Endothelial cell of umbilical vein (primary cell): ENCODE measurements at places on chromosomes 12 and 14.
A peak's percentile ranks its signal among the peaks of the same experiment; 100 is the strongest.

DNA sequence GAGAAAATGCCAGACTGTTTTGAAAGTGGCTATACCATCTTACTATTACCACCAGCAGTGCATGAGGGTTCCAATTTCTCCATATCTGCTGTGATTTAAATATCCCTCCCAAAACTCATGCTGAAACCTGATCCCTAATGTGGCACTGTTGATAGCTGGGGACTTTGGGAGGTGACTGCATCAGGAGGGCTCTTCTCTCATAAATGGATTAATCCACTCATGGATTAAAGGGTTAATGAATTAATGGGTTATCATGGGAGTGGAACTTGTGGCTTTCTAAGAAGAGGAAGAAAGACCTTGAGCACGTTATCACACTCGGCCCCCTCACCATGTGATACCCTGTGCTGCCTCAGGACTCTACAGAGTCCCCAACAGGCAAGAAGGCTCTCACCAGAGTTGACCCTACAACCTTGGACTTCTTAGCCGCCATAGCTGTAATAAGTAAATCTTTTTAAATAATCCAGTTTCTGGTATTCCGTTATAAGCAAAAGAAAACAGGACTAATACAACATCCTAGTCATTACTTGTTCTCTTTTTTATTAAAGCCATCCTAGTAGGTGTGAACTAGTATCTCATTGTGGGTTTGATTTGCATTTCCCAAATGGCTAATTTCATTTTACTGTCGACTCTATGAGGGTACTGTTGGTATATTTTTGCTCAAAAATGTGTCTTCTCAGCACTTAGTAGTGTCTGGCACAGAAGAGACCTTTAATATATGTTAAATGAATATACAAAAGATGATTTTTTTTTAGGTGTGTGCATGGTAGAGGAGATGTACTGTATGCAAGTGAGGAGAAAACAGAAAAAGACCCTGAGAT is 14.3 kb downstream of the PPP1R12A start:
- DNase-seq: no peak
- no peaks in the 10 kb centered on the region for H3K36me3 ChIP-seq
- H3K4me1 ChIP-seq: no peaks in the 10 kb centered on the region

- no peaks in the 10 kb centered on the region for H3K4me1 ChIP-seq
- H3K4me3 ChIP-seq: no peak overlapping the region
- H3K36me3 ChIP-seq: no peaks in the 10 kb centered on the region
- no peaks in the 10 kb centered on the region for H3K27me3 ChIP-seq
Observed at GRCh38 chr12:3464561-3464960, 26.4 kb upstream of the PRMT8 start.

GRCh38 chr12:47822401-47822800 is 2.7 kb upstream of the HDAC7 start:
- no peaks in the 10 kb centered on the region for H3K36me3 ChIP-seq
- H3K4me1 ChIP-seq: peaks cover 31% of the 10 kb centered on the region
- no peak for DNase-seq
- H3K27me3 ChIP-seq: no peaks in the 10 kb centered on the region

GRCh38 chr12:47299586-47299985 is 219.8 kb upstream of the AMIGO2 start:
- DNase-seq: no peak
- no peaks in the 10 kb centered on the region for H3K36me3 ChIP-seq
- no peak overlapping the region for H3K27ac ChIP-seq
- no peak overlapping the region for H3K4me3 ChIP-seq
- no peaks in the 10 kb centered on the region for H3K4me1 ChIP-seq

GRCh38 chr12:87254381-87255030 is 774.7 kb downstream of the C12orf50 start:
- H3K36me3 ChIP-seq: no peaks in the 10 kb centered on the region
- no peak overlapping the region for H3K27ac ChIP-seq
- no peak overlapping the region for H3K4me3 ChIP-seq
- DNase-seq: no peak
- H3K4me1 ChIP-seq: no peaks in the 10 kb centered on the region
- no peaks in the 10 kb centered on the region for H3K27me3 ChIP-seq

- H3K4me3 ChIP-seq: no peak overlapping the region
- no peak overlapping the region for H3K27ac ChIP-seq
- peaks cover 5% of the 10 kb centered on the region for H3K4me1 ChIP-seq
- H3K27me3 ChIP-seq: no peaks in the 10 kb centered on the region
Observed at GRCh38 chr12:52977170-52977569, 28.3 kb downstream of the KRT18 start.

DNA sequence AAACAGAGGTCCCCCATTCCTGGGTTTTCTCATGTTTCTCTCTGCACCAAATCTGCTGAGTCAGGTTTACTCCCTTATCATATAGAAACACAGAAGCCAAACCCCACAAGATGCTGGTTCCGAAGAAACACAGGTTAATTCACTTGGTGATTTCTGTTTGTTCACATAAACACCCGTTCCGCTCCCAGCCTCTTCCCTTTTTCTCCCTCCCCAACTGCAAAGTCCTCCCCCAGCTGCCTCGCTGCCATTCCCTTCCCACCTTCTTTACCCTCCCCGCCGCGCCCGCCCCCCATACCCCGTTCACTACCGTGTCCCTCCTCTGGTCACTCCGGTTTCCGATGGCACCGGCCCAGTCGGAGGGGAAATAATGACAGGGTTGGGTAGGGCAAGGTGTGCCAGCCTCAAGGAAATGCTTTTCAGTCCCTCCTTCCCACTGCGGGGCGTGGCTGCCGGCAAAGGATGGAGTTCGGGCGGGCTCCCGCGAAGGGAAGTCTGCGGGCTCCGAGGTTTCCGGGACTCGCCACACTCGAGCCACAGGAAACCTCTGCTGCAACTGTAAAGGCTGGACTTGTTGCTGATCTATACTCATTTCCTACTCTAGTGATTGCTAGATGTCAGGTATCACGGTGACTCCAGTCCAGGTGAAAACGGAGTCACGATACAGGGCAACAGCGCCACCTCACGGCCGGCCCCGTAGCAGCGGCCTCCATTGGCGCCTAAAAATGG is at the start of gene STYK1:
STYK1 (minus strand) TSS at position 394 of the 726 bp plus-strand sequence. CDS start 39,434 bp downstream, outside the sequence.
- DNase-seq: peak; percentile 75
- no peaks in the 10 kb centered on the region for H3K27me3 ChIP-seq
- peak within 1 kb of the TSS; percentile 49 for H3K27ac ChIP-seq
- peak within 1 kb of the TSS; percentile 49 for H3K4me3 ChIP-seq
- H3K4me1 ChIP-seq: peaks cover 22% of the 10 kb centered on the region

GRCh38 chr14:34699873-34700621 is 14.3 kb downstream of the CFL2 start:
- H3K27me3 ChIP-seq: no peaks in the 10 kb centered on the region
- no peaks in the 10 kb centered on the region for H3K36me3 ChIP-seq
- no peak overlapping the region for H3K4me3 ChIP-seq
- DNase-seq: peak; percentile 93
- H3K27ac ChIP-seq: peak overlapping the region; percentile 80

GRCh38 chr14:90828642-90829487 is 12.6 kb upstream of the TTC7B start:
- DNase-seq: no peak
- H3K27me3 ChIP-seq: no peaks in the 10 kb centered on the region
- H3K36me3 ChIP-seq: no peaks in the 10 kb centered on the region
- no peak overlapping the region for H3K4me3 ChIP-seq

DNA sequence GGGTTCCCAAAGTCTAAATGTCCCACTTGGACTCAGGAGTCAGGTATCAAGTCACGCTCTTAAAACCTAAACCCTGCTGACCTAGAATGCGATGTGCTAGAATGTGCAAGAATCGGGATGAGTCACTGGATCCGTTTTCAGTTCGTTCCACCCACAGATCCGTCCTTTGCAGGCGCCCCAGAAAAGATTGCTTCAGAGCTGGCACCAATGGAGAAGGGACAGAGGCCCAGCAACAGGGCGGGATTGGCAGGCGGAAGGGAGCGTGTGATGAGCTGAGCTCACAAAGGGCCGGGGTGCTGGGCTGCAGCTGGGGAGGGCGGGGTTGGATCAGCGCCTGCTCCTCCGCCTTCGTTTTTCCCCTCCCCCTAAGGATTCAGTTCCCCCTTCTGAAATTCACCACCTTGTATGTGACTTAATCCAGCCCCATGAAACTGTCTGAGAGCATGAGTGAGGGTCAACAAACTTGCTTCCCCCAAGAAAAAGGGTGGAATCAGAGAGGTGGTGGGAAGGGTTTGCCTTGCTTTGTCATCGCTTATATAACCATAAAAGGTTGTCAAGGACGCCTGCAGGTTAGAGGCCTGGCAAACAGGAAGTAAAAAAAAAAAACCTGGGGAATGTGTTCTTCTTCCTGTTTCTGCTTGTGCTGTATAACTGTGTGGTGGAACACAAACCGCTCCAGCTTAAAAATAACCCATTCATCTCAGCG is 2.8 kb upstream of the UBC start:
- H3K4me3 ChIP-seq: peak overlapping the region; percentile 63
- peak; percentile 100 for DNase-seq
- peaks cover 58% of the 10 kb centered on the region for H3K4me1 ChIP-seq
- H3K27me3 ChIP-seq: no peaks in the 10 kb centered on the region
- peak overlapping the region; percentile 95 for H3K27ac ChIP-seq
- H3K36me3 ChIP-seq: peaks cover 4% of the 10 kb centered on the region
